ENCODE measurements at places on chromosomes 6 and 20.

DNA sequence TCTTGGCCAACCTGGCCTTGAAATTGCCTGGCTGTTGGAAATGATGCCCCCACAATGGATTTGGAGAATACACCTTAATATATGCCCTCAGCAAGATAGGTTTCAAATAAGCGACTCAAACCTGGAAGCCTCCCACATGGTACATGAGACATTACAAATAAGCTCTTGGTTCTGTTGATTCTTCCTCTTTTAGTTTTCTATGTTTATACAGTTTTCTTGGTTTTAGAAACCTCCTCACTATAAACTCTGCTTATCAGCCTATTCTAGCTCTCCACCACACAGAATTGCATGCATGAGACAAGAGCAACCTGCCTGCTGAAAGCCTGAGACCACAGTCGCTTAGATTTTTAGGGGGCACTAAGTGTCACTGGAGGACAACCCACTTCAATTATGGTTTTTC is 108.8 kb upstream of the PREP start:
- no peak for DNase-seq

DNA sequence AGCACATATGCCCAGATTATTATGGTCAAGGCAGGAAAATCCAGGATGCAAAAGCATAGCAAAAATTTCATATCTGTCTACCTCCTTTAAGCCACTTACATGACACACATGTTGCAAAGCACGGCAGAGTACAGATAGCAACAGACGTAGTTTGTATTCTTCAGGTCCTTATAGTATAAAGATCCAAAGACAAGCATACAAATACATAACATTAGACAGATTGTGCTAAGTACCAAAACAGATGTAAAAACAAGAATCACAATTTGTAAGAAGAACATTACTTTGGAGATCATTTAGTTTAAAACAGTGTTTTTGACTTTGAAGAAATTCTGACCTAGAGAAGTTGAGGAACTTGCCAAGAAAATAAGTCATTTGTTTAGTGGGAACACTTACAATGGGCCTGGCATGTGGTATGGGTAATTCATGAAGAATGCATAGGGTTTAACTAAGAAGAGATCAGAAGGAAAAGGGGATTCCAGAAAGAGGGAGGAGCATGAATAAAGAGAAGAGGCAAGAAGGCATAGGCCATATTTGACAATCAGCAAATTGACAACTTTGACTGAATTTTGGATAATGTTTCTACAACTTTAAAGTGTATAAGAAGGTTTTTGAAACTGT is 30.6 kb upstream of the LMBRD1 start:
- DNase-seq: no peak

DNA sequence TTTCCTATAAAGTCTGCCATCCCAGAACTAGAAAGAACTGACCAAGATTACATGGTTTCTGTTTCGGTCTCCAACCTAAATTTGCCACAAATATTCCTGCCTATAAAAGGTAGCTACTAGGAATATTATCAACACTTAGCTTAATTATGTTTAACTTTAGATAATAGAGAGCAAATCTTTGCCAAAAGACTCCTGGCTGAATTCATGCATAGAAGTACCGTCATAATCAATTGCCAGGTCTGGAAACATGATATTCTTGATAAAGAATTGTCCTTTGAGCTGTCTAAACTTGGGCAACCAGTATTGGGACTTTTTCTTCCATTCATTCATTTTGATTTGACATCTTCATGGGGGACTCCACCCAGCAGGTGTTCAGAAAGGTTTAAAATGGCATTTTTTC is 22.4 kb downstream of the CALHM6 start:
- DNase-seq: no peak

- DNase-seq: no peak
These were observed 1.5 kb upstream of the PHIP start for GRCh38 chr6:79079561-79080041.

DNA sequence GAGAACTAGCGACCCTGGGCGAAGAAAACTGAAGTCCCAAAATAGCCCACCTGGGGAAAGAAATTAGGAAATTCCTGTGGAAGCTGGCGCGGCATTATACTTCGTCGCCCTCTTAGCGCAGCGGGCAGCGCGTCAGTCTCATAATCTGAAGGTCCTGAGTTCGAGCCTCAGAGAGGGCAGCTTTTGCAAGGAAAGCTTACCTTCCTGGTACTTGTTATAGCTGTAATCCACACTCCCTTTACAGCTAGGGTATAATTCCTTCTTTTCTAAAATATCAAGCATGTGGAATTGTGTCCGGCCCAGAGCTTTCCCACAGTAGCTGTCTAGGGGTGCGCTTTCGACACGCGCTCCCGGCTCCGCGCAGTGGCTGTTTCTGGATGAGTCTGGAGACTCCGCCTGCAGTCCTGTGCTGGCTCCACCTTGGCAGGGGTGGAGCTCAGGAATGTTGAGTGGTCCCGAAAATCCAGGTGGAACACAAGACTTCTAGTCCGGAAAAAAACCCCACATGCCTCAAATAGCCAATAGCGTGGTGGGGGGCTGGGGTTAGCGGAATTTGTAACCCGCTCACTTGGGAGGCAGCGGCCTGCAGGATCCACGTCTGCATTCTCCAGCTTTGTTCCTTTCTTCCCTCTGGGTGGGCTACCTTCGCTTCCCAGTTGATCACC is 83.7 kb upstream of the ZNF322 start:
- DNase-seq: no peak

- no peak for DNase-seq
These were observed 331.3 kb downstream of the ZFAND3 start for GRCh38 chr6:38150681-38151296.

GRCh38 chr20:7667194-7667593 is 273.1 kb downstream of the HAO1 start:
- no peak for DNase-seq

- no peak for DNase-seq
These were observed 8.5 kb downstream of the RMND1 start for GRCh38 chr6:151443454-151443853.

DNA sequence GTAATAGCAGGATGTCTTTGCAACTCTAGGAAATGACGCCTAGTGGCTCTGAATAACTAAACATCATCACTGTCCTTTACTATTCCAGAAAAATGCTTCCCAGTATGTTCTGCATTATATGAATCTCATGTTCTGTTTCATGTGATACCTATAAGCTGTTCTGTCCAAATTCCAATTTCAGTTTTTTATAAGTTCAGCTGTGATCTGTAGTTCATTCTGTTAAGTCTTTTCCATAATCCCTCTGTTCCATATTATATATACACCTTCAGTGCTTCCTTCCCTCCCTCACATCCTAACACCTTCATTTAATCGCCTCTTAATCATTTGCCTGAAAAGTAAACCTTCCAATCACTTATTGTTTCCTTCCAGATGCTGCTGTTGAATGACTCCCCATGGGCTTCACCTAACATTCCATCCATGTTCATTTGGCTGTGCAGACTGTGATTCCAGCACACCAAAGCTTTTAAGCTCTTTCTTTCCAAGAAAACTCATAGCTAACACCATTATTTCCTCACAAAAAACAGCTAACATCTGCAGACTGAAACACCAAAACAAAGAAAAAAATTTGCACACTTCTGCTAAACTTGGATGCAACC is 18.6 kb downstream of the HMGCLL1 start:
- DNase-seq: no peak

DNA sequence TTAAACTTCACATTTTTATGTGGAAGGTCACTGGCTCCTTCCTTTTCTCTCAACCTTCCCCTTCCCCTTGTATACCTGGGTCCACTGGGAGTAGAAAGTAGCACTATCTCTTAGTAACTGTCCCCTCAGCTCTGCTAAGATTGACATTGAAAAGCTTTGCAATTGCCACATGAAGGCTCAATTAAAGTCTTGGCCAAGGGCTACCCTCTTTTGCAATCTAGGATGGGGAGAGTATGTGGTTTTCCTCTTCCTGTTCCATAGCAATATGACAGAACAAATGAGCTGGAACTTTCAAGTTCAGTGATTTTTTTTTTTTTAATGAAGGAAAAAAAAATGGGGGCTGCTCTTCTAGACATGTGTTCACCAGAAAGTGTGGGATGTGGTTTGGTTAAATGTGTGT is 37.1 kb downstream of the PROKR2 start:
- DNase-seq: no peak

- DNase-seq: no peak
These were observed 473.1 kb downstream of the KIF16B start for GRCh38 chr20:16100111-16100510.

GRCh38 chr6:50330963-50331362 is 281.2 kb upstream of the DEFB112 start:
- DNase-seq: no peak

DNA sequence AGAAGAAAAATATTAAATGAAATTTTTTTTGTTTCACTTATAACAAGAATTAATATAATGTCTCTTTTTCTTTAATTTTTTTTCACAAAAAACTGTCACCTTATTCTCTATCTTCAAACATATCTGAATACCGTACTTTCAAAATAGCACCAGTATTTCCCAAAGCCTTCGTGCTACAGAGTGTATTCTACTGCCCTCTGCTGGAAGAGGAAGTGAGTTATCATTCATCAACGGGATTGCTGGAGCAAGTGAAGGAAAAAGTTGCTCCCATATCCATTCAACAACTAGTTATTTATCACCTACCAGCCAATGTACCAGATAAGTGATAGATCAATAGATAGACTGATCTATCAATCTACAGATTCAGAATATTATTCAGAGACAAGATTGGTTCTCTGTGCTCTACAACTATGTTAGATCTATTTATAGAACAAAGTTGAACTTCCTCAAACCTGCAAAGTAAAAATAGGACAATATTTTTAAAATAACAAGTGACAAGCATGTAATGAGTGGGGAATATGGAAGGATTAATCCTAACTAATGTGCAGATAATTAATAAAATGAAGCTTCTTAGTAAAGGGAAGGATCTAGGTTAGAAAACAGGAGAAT is 26.7 kb upstream of the TFAP2B start:
- no peak for DNase-seq

- DNase-seq: no peak
These were observed 10.7 kb upstream of the FBXO9 start for GRCh38 chr6:53054532-53054931.

DNA sequence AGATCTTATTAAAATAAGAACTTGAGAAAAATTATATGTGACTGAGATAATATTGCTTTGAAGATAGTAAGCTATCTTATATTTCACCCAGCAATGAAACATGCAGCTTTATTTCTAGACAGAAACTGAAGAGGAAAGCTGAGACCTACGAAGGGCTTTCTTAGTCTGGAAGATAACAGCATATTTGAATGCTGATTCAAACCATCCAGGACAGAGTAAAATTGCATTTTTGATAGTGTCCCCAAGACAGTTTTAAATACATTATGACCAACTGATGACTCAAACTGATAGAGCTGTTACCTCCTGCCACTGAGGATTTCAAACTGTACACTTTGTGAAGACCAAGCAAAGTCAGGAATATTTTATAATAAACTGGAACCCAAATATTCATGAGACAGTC is 409.6 kb downstream of the GRIK2 start:
- no peak for DNase-seq

DNA sequence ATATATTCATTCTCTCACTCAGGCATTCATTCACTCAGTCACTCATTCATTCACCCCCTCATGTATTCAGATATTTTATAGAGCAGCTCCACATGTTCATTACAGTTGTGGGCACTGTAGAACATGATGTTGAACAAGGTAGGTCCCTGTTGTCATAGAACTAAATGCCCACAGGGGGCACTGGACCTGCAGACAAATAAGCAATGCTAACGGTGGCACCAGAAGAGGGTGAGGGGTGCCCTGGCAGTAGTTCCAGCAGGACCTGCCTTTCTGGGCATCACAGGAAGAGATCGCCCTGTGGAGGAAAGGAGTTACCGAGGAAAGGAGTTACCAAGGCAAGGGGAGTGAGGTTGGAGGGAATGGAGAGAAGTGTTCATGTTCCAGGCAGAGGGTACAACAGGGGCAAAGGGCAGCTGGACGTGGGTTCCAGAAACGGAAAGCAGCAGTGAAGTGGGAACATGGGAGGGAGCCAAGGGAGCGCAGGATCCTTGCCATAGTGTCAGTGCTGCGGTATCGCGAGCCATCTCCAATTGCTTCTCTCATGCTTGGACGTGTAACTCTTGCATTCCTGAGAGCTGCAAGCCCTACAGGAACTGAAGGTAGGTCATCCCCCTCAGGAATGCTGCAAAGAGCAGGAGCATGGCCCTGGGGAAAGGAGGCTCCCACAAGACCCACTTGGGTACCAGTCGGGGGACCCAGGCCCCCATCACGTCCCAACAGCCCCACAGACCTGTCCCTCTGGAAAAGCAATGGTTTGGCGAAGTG is 128.2 kb downstream of the EDN3 start:
- DNase-seq: no peak

DNA sequence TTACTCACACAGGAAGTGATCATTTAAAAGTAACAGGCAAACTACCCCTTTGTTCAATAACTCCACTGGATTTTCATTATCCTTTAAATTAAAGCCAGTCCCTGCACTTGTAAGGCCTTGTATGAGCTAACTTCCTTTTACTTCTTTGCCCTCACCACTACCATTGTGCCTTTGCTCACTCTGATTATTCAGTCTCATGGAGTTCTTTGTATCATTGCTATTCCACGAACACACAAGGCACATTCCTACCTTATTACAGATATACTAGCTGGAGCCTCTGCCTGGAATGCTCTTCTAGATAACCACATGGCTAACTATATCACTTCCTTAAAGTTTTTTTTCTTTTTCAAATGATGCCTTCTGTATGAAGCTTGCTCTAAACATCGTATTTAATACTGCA is 748.6 kb upstream of the HS3ST5 start:
- no peak for DNase-seq

GRCh38 chr6:148708707-148709106 is 38.1 kb upstream of the UST start:
- DNase-seq: no peak

- no peak for DNase-seq
These were observed 199.2 kb upstream of the PMEPA1 start for GRCh38 chr20:57908704-57909630.

Measured in T follicular helper cell (primary cell).